OCI-LY7 (cell line): ENCODE measurements at places on chromosomes 12 and 14.

DNA sequence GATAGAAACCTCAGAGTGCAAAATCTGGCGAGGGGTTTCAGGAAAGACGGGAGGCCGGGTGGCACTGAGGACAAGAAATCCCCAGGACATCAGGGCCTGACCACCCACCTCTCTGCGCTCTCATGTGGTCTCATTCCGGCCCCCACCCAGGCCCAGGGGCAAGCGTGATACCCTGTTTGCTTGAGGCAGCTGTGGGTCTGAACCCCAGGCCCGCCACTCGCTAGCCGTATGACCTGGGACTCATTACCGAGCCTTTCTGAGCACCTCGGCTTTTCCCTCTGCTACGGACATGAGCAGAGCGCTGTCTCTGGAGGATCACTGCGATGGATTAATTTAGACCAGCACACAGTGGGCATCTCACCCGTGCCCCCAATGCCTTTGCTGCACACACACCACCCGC is 25.5 kb upstream of the BCDIN3D start:
- DNase-seq: no peak

DNA sequence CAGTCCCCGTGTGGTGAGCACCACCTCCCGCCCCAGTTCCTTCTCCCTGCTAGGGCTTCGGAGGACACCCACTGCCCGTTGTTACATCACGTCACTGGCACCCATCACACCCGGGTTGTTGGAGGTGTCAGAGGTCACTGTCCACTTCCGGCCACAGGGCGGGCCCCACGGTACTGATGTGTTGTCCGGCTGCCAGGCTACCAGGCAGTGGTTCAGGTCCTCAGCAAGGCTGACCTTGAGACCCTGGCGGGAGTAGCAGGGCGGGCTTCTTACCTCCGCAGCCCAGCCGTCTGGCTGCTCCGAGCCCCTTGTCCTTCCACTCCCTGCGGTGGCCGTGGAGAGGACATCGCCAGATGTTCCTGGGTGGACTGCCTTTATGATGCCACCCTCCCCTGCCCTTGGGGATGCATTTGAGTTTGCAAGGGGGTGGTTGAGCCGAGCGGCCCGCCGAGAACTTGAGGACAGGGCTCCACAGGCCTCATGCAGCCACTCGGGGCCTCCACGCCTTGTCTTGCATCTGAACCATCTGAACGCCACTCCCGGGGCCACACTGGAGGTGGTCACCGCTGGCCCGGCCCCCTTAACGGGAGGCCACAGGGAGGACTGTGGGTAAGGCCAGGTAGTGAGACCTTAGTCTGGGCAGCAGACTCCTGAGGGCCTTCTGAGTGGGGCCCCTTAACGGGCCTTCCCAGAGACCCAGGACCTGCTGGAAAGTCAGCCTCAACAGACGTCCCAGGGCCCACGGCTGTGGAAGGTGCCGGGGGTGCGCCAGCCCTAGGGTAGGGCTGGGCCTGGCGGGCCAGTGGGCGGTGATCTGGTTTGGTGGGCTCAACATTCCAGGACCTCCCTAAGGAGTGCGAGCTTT is 27.1 kb upstream of the PLD4 start:
- DNase-seq: no peak

DNA sequence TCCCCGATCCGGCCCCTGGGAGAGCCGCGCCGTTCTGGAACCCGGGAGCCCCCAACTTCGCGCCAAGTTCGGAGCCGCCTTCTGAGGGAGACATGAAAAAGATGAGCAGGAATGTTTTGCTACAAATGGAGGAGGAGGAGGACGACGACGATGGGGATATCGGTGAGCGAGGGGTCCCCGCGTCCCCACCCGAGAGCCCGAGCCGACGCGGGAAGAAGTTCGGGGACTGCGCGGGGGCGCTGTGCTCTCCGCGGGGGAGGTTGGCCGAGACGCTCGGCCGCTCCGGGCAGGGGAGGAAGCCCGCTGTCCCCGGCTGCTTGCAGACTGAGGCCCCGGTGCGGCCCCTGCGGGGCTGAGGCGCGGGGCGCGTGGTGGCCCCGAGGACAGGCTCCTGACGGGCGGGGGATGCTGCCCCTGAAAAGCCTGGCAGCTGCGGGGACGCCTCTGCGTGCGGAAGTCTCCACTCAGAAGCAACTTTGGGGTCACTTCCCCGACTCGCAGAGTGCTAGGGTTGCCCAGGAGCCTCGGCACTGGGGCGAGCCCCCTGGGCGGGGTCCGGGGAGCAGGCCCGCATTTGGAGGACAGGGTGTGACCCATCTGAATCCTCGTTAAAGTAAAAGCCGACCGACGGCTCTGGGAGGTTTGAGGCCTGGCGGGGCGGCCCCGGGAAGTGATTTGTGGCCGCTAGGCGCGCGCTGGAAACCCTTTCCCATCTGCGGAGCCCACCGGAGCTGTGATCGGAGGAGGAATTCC is 511 bp downstream of the ANO6 start:
- DNase-seq: peak; percentile 70

GRCh38 chr14:41476526-41476925 is 130.2 kb upstream of the LRFN5 start:
- DNase-seq: no peak

GRCh38 chr14:54700717-54701116 is 133.8 kb downstream of the SAMD4A start:
- no peak for DNase-seq
